Sciatic nerve (tissue), 2 donors: ENCODE measurements at places on chromosomes 11 and 22. TPM values are rescaled to one million over a fixed set of nuclear protein-coding genes. Genes with fewer than 3 reads are reported as not detected.

Gene SPTBN2
- 6.6 TPM for total RNA-seq

Gene PATE2
- not detected for total RNA-seq

Gene SCN4B
- total RNA-seq: 2.9 TPM

Gene GDPD4
- total RNA-seq: not detected

Gene MMP12
- total RNA-seq: 0.22 TPM

Gene OR51B4
- total RNA-seq: 0.40 TPM

Gene KIF18A
- total RNA-seq: 0.89 TPM

Gene RASGRP2
- total RNA-seq: 39.7 TPM

Gene TYMP
- 44.5 TPM for total RNA-seq

Gene SUN2
- total RNA-seq: 207 TPM

Gene OR51E2
- total RNA-seq: 0.45 TPM

Gene NXPE2
- total RNA-seq: 0.71 TPM

Gene TRPM5
- total RNA-seq: not detected

Gene FREY1
- total RNA-seq: not detected

Gene LMNTD2
- total RNA-seq: 1.3 TPM

Gene ALDH3B2
- not detected for total RNA-seq

Gene NAALAD2
- 12.5 TPM for total RNA-seq

Gene FGF3
- total RNA-seq: not detected

Gene DKK3
- total RNA-seq: 201 TPM

Gene OR51B2
- 0.40 TPM for total RNA-seq

Gene SEPTIN5
- 22.5 TPM for total RNA-seq

Gene FAM180B
- 3.0 TPM for total RNA-seq

Gene RDX
- total RNA-seq: 195 TPM

Gene F2
- not detected for total RNA-seq

Gene OR52E1
- not detected for total RNA-seq

Gene SFI1
- total RNA-seq: 49.8 TPM

Gene C11orf42
- total RNA-seq: not detected

Gene CCDC34
- total RNA-seq: 7.8 TPM

Gene OTOG
- total RNA-seq: not detected

Gene NDUFA6
- 31.9 TPM for total RNA-seq

Gene FOLR1
- total RNA-seq: 1.2 TPM

Gene CDC42BPG
- total RNA-seq: 0.58 TPM
